Non-pigmented ciliary epithelial cell (primary cell): ENCODE measurements at places on chromosomes 13 and 19.
A peak's percentile ranks its signal among the peaks of the same experiment; 100 is the strongest.

DNA sequence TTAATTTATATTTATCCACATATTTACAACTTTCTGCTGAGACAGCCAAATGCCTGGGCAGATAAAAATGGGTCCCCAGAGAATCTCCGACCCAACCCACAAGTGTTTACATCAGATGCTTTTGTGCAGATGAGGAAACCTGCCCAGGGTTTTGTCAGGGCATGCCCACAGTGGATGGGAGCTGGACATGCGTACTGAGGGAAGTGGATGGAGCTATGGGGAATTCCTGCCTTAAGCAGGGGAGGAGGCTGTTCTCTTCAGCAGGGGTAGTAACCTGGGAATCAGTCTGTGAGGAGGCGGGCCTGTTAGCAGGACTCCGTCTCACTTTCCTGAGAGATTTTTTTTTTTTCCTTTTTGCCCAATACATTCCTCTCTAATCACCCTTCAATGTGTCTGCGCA, 122.9 kb downstream of the RFC3 start:
- DNase-seq: no peak

DNA sequence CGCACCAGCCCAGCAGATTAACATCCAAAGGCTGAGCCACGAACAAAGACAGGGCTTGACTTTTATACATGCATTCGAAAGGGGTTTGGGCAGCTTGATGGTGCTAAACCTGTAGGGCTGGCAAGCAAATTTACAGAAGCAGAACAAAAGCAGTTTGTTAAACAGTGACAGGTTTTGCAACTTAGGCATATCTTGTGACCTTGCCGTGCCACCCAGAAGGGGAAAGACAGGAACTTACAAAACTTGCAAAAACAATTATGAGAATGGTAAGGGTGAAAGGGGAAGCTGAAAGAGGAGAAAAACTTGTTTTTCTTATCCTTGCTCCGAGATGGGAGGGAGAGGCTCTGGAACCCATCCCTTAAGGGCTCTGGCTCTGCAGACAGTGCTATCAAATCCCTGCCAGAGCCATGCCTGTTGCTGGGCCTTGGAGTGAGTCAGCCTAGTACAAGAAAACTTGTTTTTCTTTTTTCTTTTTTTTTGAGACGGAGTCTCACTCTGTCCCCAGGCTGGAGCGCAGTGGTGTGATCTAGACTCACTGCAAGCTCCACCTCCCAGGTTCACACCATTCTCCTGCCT, 1325.2 kb upstream of the PRR20A start:
- DNase-seq: no peak

DNA sequence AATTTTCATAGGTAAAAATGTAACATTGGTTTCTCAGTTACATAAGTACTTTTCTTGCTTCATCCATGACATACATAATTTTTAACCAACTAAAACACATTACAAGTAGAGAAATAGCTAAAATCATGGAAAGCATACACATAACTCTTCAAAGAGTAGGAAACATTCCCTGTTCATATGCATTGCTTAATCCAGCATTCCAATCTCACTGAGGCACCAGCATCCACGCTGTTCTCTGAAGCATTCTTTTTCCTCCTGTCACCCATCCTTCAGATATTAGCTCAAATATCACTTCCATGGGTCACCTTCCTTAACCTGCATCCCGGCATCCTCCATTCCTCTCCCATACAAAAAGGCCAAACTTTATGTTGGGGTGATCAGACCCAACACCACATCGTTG, 79.1 kb downstream of the ZNF254 start:
- DNase-seq: peak; percentile 17

GRCh38 chr19:30374865-30375552, 2.8 kb downstream of the ZNF536 start:
- no peak for DNase-seq

DNA sequence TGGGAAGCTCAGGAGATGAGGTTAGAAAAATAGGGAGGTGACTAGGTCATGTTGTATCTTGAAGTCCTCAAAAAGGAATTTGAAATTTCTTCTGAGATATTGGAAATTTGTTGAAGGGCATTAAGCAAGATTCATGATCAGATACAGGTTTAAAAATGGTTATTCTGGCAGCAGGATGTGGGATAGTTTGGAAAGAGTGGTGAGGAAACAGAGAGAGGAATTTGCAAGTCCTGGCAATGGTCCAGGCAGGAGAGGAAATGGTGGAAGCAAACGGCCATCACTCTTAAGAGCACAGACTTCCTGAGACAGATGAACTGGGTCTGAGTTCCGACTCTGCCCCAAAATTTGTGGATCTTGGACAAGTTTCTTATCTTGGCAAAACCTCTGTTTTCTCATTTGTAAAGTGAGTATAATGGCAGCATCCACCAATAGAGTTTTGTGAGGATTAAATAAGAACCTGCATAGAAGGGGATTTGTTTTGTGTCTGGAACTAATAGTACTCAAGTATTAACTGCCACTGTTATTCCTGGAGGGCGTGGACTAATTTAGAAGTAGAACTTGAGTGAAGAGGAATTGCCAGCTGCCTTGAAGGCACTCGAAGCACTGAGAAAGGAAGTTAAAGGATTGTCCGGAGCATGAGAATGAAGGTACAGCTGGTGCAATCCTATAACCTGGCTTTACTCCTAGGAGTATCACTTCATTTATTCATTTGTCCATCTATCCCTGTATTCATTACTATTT, 99.6 kb downstream of the CCNA1 start:
- no peak for DNase-seq

DNA sequence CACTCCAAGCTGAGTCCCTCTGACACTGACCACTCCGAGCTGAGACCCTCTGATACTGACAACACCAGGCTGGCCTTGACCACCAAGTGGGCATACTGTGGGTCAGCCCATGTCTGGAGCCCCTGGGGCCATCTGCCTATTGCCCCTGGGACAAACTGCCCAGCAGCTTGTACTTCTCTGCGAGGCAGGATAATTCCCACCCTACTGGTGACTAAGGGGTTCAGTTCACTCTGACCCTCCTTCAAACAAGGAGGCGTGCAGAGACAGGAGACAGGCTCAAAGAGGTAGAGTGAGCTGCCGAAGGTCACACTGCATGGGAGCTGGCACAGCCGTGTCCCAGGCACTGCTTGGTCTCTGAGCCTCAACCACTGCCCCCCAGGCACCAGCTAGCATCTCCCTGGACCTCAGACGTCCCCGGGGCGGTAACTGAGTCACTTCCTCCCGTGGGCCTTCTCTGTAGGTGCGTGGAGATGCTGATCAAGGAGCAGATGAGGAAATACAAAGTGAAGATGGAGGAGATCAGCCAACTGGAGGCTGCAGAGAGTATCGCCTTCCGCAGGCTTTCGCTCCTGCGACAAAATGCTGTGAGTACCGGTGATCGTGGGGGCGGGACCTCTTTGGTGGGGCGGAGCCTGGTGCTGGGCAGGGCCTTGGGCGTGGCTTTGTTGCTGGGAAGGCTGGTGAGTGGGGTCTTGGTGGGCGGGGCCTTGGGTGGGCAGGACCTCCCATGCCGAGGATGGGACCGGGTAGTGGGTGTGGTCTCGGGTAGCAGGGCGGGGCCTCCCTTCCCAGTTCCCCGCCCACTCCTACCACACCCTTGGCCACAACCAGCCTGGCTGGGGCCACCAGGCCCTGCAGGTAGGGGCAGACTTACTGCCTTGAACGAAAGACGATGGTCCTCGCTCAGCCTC, 5.8 kb upstream of the USE1 start:
- no peak for DNase-seq

DNA sequence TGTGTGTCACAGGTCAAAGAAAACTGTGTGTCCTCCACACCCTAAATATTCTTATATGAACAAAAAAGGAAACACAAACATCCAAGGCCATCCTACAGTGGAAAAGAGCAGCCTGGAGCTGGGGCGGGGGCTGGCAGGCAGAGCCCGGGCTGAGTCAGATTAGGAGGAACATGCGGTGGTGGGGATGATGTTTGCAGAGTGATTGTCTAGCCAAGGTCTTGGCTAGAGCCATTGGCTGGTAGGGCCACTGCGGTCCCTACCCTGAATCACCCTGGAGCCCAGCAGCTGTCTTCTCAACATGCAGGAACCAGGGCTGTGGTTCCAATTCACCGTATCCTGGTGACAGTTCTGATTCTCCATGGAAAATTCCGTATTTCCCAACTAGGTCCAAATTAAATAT, 439.5 kb downstream of the FGF9 start:
- DNase-seq: no peak

- no peak for DNase-seq
Observed at GRCh38 chr19:37716140-37716539, 3.4 kb downstream of the ZNF607 start.

- no peak for DNase-seq
Observed at GRCh38 chr19:1956868-1957492, 16.0 kb downstream of the CSNK1G2 start.

DNA sequence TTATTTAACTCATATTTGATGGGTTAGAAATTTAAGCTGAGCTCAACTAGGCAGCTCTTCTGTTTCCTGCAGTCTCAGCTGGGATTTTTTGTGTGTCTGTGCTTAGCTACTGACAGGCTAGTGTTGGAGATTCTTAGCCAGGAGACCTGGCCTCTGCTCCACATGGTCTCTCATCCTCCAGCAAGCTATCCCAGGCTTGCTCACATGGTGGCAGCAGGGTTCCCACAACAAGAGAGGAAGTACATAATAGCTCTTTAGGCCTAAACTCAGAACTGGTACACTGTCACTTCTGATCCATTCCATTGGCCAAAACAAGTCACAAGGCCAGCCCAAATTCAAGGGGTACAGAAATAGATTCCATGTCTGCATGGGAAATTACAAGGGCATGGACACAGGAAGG, 406.2 kb downstream of the SUCLA2 start:
- no peak for DNase-seq

DNA sequence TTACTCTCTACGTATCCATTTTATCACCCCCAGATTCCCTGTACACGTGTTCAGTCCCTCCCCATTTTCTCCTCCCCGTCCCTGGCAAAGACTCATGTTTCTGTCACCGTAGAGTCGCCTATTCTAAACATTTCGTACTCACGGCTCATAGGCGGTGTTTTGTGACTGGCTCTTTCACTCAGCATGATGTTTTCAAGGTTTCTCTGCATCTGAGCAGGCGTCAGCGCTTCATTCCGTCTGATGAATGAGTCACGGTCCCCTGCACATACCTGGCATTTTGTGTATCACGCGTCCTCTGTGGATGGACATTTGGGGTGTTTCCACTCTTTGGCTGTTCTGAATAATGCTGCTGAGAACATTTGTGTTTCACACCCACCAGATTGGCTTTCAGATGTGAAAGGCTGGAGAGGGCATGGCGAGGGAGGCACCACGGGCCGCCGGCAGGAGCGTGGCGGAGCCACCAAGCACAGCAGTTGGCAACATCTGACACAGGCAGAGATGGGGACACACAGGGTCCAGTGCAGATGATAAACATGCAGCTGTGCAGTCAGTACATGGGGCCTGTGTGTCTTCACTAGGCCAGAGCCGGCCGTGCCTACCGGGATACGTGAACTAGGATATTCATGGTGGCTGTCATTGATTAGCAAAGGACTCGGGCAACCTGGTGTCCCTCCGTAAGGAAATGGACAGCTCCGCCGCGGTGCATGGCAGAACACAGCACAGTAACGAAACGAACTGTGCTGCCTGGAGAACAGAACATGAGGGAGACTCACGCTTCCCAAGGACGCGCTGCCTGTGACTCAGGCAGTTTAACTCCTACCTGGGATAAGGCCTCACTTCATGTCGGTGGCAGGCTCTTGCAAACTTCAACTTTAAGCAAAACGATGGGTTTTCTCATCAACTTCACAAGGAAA, 117.2 kb downstream of the ATP11A start:
- no peak for DNase-seq
